ENCODE measurements at places on chromosomes 5 and 9.

DNA sequence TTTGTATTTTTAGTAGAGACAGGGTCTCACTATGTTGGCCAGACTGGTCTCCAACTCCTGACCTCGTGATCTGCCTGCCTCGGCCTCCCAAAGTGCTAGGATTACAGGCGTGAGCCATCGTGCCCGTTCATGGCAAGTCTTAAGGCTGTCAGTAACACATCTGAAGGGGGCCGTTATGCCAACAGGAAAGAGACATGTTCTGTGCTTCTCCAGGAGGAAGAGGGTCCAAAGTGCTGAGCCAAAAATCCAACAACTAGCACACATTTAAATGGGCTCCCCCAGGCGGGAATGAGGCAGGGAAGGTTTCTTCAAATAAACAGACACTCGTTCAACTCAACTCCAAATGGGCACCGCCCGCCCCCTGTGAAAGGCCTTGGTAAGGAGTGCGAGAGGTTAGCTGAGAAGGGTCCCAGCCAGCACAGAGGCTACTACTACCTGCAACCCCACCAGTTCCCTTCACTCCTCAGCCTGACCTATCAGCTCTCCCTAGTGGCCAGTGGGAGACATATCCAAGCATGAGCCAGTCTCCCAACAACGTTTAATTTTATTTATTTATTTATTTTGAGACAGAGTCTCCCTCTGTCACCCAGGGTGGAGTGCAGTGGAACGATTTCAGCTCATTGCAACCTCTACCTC lies 84.1 kb upstream of the DMRT1 start:
- no peak for DNase-seq

GRCh38 chr5:93384026-93384425 lies 197.0 kb downstream of the NR2F1-AS1 start:
- no peak for DNase-seq

GRCh38 chr5:119435436-119436132 lies 16.7 kb upstream of the HSD17B4 start:
- DNase-seq, result no peak

- DNase-seq, result no peak
These were observed 183.3 kb upstream of the PIK3R1 start for GRCh38 chr5:68032216-68032762.

- no peak for DNase-seq
These were observed 1.3 kb upstream of the TMEM210 start for GRCh38 chr9:137172901-137173795.

DNA sequence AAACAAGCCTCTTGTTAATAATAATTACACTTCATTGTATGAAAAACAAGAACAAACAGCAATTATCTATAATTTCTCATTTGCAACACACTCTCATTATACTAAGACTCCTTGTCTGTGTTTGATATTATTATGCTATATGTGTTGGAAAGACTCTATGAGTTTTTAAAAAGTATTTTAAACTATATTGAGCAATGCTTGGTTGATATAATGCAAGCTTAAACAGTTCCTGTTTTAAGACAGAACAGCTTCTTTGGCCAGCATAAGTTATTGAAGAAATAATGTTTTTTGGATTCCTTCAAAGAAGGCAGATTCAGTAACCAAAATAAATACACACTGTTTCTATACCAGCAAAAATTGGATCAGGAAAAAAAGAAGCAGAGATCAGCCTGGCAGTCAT lies 871.4 kb downstream of the MAT2B start:
- no peak for DNase-seq

DNA sequence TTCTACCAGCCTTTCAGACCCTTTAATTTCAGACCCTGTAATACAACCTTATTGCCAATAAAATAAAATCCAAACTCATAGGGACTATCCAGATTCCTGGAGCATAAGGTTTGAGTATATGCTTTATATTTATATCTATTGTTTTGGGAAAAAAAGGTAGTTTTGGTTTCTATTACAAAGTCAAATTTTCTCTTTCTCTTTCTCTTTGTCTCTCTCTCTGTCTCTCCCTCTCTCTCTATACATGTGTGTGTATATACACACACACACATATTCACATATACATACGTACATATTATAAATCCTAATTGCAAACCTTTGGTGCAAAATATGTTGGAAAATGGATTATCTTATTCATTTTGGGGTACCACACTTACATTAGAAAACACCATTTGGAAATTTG lies 39.0 kb downstream of the TMEM232 start:
- no peak for DNase-seq

GRCh38 chr9:134553996-134554372 lies 87.6 kb upstream of the COL5A1 start:
- DNase-seq, result no peak

- peak; percentile 65 for DNase-seq
These were observed 27.6 kb upstream of the DUSP1 start for GRCh38 chr5:172798422-172799215.

GRCh38 chr9:132794730-132795380 lies 83.2 kb downstream of the AK8 start:
- DNase-seq, result peak; percentile 43

DNA sequence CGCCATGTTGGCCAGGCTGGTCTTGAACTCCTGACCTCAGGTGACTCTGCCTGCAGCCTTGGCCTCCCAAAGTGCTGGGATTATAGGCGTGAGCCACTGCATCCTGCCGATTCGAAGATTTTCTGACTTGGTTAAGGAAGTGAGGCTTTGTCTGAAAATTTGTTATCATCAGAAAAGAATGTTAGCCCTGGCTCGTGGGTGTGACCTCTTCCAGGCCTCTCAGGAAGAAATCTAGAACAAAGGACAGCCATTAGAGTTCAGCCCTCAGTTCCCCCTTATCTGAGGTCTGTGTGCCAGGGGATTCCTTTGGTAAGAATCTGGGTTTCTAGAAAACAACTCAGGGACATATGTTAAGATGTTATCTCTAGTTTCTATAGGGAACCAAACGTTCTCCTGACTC lies 6.2 kb downstream of the OR2S2 start:
- no peak for DNase-seq

GRCh38 chr9:99389087-99390033 lies 167.3 kb downstream of the SEC61B start:
- DNase-seq, result peak; percentile 16

DNA sequence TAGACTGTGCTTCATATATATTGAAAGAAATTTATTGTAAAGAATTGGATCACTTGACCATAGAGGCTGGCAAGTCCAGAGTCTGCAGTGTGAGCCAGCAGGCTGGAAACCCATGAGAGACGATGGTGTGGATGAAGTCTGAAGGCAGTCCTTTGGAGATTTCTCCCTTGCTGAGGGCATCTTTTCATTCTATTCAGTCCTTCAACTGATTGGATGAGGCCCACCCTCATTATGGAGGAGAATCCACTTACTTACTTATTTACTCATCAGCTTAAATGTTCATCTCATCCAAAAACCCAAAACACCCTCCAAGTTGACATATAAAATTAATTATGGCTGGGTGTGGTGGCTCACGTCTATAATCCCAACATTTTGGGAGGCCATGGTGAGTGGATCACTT lies 62.1 kb downstream of the MCTP1 start:
- DNase-seq, result no peak

- no peak for DNase-seq
These were observed 27.2 kb upstream of the TNFSF8 start for GRCh38 chr9:114957558-114957957.

- peak; percentile 3 for DNase-seq
These were observed 191.0 kb downstream of the TARS1 start for GRCh38 chr5:33631786-33632185.

- DNase-seq, result no peak
These were observed 297.1 kb upstream of the CD180 start for GRCh38 chr5:67493676-67494075.

DNA sequence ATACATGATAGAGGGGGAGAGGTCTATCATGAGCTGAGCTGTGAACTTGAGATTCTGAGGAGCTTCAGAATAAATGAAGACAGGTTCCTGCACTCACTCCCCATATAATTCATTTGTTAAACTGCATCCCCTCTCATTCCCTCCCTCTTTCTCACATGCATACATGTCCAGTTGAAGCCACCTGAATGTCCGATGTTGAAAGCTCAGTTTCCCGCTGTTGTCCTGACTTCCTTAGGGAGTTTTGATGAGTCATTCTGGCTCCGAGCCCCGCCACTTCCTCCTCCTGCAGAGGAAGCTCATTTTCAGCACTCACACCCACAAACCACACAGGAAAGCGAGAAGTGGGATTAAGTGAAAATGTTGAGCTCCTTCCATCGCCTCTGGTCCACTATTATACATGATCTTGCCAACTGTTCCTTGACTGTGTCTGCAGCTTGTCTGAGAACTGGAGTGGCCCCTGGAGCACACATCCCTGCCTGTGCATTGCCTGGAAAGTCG lies 121.2 kb downstream of the CEMIP2 start:
- peak; percentile 27 for DNase-seq

- DNase-seq, result no peak
These were observed 131.1 kb downstream of the ADAMTSL1 start for GRCh38 chr9:18604767-18605730.

DNA sequence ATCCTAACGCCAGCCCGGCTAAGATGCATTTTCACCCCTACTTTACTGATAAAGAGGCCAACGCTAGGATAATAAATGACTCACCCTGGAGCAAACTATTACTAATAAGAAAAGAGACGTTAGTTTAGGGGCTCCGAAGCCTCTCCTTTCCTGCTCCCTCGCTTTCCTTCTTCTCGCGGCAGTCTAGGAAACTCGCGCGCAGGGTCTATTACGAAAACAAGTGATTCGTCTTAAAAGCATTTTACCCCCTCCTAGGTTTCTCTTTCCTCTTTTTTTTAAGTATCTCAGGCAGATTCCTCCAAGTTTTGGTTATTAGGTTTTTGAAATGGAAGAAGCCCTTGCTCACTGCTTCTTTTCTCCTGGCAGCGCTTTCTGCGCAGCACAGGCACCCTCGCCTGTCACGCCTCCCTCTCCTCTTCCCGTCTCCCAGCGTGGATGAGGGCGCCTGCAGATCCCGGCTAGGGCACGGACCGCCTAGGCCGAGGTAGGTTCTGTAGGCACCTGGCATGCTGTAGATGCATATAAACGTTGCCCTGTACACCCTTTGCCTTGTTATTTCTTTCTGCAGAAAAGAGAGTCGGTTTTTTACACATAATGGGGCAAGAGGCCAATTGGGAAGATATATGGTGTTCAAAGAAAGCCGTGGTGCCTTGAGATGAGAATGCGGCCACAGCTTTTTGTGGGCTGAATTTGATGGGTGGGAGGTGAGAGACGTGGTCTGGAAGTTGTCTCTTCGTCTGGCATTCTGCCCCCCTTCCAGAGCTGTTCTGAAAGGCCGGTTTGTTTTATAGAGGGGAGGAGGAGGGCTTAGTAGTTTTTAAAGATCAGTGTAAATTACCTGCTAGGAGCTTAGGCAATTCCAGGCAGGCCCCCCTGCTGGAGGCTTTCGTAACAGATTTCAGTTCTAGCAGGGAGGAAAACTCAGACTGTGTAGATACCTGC lies 983 bp downstream of the GCNT1 start:
- DNase-seq, result no peak

DNA sequence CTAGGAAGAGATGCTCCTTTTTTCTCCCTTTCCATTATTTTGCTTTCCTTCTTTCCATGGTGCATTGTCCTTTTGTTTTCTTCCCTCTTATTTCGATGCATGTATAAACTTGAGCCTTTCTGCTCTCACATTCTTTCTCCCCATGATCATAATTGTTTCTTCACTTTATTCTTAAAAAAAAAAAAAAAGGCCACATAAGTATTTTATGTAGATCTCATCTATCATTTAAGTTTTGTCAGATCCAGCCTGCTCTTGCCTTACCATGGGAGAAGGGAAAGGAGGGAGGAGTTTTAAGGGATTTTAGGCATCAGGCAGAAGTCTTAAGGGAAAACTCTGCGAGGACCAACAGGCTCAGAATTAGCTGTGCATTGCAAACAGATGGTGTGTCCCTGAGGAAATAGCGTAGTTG lies 11.1 kb downstream of the TGFBR1 start:
- DNase-seq, result no peak

GRCh38 chr5:148060309-148060708 lies 3.5 kb upstream of the SPINK5 start:
- no peak for DNase-seq

DNA sequence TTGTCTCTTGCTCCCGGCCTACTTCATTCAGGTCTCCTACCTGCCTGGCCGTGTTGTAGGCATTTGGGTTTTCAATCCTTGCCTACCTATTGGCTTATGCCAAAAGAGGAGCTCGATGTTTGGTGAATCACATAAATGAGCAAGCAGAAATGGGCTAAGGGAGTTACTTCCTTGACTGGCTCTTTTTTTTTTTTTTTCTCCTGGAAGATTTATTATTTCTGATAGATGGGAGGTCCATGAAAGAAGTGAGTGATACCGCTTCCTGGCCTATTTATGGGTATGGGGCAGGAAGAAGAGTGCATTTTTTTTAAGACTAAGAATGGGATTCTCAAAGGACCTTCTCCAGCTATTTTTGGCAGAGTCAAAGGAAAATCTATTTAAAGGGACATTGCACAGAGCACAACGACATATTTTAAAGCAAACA lies 294.1 kb downstream of the ARHGAP26 start:
- DNase-seq, result peak; percentile 79

DNA sequence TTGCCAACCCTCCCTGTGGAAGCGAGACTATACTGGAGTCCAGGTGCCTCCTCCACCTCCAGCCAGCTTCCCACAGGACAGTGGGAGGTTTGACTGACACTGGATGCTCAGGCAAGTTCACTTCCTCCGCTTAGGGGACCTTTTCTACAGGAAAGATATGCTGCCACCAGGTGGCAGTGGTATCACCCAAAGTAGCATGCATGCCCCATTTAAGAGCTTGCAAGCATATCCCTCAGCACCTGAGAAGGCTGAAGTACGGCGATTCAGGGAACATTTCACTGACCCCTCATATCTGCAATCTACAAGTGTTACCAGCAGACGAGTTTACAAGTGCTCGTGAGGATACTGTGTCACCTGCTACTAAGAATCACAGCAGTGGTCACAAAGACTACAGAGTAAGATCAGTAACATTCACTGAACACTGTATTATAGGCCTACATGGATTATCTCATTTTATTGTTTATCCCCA lies 75.5 kb downstream of the KLHL3 start:
- peak; percentile 44 for DNase-seq

DNA sequence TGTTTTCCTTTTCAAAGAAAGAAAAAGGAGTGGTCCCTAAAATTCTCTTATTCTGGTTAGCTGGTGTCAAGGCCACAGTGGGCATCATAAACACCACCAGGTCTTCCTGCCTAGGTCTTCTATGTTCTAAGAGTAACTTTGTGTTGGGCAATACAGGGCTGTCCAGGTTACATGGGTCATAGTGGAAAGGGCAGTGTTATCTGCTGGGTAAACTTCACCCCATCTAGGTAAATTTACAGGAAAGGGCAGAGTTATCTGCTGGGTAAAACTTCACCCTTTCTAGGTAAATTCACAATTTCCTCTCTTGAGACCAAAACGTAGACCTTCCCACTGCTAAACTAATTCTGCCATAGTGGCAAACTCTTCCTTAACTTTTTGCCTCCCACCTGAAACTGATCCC lies 18.9 kb upstream of the JAKMIP2 start:
- no peak for DNase-seq
